ENCODE measurements at places on chromosomes 6 and 20.

DNA sequence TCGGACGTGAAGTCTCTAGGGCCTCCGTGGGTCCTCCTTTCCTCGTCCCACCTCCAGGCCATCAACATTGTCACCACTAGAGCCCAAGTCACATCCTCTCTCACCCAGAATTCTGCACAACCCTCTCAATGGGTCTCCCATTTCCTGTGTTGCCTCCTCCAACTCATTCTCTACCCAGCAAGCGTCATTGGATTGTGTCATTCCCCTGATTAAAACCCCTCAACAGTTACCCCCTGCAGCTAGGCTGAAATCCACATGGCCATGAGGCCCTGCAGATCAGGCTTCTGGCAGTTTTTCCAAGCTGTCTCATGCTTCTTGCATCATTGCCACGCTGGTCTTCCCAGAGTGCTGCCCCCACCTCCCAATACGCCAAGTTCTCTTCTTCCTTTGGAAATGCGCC lies 12.9 kb upstream of the FAM210B start:
- DNase-seq = no peak

GRCh38 chr6:34559651-34560365 lies 3.7 kb upstream of the SPDEF start:
- no peak for DNase-seq

- no peak for DNase-seq
Measured at GRCh38 chr6:73733791-73734190, 37.8 kb downstream of the CD109 start.

GRCh38 chr6:110317646-110318045 lies 40.5 kb downstream of the METTL24 start:
- DNase-seq = no peak

GRCh38 chr6:145814035-145814500 lies 527 bp downstream of the FBXO30 start:
- DNase-seq = no peak

GRCh38 chr6:149268768-149269167 lies 48.7 kb upstream of the TAB2 start:
- DNase-seq = no peak

- no peak for DNase-seq
Measured at GRCh38 chr20:16846006-16846405, 97.8 kb downstream of the OTOR start.

- no peak for DNase-seq
Measured at GRCh38 chr6:146770275-146770964, 171.6 kb downstream of the ADGB start.

DNA sequence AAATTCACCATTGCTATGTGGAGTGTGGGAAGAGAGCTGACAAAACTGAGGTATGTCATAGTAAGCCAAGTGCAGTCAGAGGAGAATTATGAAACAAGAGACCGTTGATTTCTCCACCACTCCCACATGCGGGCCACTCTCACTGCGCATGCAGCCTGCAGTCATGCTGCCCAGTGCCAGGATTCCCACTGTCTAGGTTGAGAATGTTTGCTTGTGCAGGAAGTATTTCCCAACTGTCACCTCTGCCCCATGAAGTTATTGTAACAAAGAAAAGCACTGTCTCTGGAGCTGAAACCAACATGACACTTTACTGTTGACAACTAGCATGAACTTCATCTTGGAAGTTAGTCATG lies 18.7 kb upstream of the SFT2D1 start:
- no peak for DNase-seq

GRCh38 chr6:15017261-15017660 lies 228.6 kb upstream of the JARID2 start:
- no peak for DNase-seq

DNA sequence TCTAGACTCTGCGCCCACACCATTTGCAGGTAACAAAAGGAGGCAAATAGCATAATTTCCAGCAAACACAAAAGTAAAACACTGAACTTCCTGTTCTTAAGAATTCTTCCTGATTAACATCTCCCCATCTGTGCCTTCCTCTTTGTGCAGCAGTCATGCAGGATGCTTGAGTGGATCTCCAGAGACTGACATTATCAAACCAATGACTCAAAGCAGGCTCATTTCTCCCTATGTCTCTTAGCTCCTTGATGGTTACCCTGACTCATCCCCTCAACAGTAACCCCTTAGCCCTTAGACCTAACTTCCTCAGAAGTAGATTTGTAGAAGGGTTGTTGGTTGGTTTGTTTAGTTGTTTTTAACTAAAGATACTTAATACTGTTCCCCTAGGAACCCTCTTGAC lies 137.0 kb upstream of the RIN2 start:
- DNase-seq = no peak
